ENCODE measurements at places on chromosomes 2 and 18.

DNA sequence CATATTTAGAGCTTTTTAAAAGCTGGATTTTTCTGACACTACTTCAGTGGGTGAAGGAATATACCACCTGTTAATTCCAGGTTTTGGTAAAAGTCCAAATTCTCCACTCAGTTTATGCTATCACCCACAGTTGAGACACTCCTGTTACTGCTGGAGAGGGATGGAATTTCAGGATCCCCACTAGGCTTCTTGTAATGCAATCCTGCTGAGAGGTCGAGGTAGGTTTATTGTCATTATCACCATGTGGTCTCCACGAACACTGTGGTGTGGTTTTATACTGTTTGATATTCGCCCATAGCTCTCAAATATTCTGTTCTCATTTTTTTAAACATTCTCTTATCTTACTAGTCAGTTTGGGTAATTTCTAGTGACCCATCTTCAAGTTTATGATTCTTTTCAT lies 167.9 kb downstream of the CCDC102B start:
- no peak for DNase-seq

GRCh38 chr2:163737190-163737439 lies 1.3 kb upstream of the FIGN start:
- no peak for DNase-seq

DNA sequence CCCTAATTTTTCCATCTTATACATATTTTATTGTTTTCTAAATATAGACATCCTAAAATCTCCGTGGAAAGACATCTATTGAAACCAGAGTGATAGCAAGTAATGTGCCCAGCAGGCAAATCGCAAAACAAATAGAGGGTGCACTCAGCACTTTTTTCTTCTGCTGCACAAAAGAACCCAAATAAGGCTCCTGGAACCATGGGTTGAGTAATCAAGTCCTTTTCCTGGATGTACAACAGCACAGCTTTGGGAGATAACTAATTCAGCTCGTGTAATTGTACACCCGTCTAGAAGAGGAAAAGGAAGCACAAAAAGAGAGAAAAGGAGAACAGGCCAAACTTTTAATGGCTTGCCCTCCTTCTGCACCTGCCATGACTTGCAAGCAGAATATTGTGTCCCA lies 126.9 kb upstream of the TLK1 start:
- DNase-seq: no peak

- DNase-seq: no peak
These were observed 223.7 kb downstream of the SOX11 start for GRCh38 chr2:5915881-5916310.

- DNase-seq: no peak
These were observed 121.4 kb downstream of the ZNF236 start for GRCh38 chr18:76943542-76944339.

GRCh38 chr18:75923169-75923568 lies 495.7 kb upstream of the SMIM21 start:
- DNase-seq: no peak

- no peak for DNase-seq
These were observed 17.4 kb upstream of the SMARCAL1 start for GRCh38 chr2:216394881-216395280.

- no peak for DNase-seq
These were observed 33.0 kb downstream of the ADI1 start for GRCh38 chr2:3486047-3487027.

DNA sequence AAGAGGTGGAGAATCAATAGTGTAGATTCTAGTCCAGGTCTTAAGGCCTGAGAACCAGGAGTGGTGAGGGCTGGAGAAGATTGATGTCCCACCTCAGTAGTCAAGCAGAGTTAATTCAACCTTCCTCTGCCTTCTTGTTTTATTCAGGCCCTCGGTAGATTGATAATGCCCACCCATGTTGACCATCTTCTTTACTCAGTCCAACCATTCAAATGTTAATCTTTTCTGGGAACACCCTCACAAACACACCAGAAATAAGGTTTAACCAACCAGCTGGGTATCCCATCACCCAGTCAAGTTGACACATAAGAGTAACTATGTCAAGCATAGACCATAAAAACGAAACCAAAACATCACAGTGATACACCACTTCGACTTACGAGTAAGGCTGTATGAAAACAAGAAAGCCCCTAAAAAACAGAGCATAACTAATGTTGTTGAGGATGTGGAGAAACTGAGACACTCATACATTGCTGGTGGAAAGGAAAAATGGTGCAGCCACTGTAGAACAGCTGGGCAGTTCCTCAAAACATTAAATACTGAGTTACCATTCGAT lies 57.5 kb downstream of the SLC35F5 start:
- no peak for DNase-seq

DNA sequence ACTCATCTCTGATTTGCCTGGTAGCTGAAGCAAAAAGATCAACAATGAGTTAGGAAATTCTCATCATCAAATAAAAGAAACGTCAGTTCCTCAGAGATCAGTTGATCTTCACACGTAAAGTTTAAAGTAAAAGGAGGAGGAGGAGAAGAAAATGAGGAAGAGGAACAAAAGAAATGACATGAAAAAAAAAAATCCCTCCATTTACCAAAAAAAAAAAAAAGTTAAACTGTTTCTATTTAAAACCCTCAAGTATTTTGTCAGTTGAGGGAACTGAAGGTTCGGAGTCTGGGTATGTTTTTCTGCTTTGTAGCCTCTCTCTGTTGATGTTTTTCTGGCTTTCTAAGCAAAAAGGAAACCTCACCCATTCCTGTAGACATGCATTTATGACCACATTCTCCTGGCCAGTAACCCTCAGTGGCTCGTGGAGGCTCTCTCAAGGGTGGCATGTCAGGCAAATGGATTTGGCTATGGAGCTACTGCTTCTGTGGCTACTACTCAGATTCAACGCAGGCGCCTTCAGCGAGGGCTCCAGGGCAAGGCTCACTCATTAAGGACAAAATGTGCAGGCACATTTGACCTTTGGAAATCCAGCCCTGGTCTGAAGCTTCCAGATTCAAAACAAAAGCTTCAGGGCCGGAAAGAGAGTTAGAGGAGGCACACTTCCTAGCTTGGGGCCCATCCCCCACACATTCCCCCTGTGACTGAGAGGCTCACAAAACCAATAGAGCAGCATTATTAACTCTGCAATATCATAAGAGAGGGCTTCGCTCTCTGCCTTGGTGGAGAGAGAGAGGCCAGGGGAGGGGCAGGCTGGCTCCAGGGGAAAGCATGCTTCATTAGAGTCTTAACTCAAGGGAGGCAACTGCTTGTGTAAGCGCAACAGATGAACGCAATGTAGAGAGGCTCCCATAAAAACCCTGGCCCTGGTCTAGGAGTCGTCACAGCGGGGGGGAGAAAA lies 22.3 kb downstream of the KLF7 start:
- DNase-seq: peak; percentile 65

DNA sequence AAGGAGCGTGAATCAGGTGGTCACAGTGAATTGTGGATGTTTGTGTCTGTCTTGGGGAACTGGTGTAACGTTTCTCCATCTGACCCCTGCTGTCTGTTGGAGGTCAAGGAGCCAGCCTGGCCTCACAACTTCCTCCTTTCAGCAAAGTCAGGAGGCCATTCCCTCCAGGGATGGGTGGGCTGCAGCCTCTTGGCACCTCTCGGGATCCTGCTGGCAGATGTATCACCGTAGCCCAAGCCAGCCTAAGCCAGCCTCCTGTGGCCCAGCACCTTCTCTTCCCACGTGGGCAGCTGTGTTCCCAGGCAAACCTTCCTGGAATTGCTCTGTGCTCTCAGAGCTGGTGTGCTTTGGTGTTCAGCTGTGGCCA lies 30.5 kb downstream of the HPCAL1 start:
- no peak for DNase-seq

DNA sequence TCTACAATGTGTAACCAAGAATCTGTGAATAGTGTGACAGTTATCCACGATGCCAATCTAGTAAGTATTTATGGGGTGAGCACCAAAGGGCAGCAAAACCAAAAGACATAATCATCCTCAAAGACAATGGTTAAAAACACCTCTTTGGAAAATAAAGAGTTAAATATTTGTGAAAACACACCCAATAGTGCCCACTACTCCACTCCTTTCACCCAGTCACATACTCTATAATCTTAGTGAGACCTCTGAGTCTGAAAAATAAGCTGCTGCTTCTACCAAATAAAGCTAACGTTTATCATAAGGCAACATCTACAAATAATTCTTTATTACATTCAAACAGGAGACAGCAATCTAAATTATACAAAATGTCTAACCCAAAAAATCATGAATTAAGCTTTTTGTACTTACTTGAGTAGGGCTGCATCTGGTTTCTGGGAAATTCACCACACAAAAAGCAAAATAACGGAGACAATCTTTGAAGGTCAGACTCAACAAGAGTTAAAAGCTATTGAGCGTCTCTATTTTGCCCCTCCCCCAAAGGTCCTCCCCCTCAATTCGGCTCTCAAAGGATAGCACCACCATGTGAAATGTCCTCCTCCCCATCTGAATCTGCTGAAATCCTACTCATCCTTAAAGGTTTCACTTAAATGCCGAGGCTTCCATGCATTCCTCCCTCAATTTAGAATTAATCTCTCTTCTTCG lies 2.0 kb downstream of the RAPH1 start:
- DNase-seq: peak; percentile 19

DNA sequence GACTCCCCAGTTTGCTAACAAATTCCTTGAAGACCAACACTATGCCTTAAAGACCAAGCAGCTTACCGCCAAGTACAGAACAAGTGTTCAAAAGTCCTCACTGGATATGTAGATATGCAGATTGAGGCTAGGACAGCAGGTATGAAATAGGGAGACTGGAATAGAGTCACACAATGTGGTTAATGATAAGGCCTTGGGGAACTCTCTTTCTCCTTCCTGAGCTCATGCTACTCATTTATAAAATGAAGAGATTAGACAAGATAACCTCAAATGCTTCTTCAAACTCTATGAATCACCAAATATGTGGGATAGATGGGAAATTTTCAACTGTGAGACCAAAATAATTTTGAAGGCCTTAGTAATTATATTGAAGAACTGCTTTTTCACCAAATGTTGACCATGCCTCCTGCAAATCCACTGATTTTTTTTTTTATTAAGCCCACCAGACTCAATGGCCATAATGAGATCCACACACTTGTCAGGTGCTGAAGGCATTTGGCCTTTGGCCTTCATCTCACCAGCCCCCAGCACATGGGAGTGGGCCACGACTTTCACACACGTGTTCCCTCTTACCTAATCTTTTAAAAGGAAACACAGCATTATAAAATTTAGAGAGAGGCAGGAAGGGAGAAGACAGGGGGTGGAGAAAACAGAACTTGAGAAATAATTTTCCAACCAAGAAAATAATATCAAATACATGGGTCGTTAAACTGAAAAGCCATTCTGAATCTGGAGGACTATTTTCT lies 181.5 kb downstream of the EN1 start:
- DNase-seq: no peak

DNA sequence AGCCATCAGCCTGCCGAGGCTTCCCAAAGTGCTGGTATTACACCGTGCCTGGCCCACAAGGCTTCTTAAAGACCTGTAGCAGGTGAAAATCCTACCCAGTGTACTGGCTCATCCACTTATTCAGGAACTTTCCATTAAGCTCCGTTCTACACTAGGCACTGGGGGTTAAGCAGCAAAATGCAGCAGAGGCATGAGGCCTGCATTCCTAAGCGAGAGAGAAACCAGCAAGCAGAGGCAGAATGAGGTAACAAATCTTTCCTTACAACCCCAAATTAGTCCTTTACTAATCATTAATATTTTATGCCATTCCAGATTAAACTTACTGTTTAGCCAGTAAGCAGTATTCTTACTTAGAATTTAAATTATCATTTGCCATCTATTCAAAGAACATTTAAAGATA lies 32.8 kb downstream of the UXS1 start:
- no peak for DNase-seq

- DNase-seq: no peak
These were observed 50.3 kb upstream of the RGPD4 start for GRCh38 chr2:107776362-107776761.

GRCh38 chr2:174815526-174815925 lies 51.3 kb upstream of the CHRNA1 start:
- no peak for DNase-seq

GRCh38 chr2:148971547-148971946 lies 67.0 kb upstream of the LYPD6B start:
- no peak for DNase-seq

DNA sequence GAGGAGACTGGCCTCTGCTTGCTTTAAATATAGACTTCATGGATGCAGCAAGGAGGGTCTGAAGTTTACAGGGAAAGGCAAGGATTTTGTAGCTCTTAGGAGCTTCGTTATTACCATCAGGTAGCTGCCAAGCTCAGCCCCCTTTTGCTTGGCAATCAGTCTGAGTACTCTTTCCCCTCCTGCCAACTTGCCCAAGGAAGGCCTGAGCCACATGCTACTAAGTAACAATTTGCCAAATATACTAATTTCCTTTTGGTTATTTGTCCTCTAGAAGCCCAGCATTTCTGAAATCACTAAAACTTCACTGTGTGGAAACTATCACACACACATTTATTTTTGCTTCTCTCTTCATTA lies 85.5 kb upstream of the ITPRID2 start:
- no peak for DNase-seq

GRCh38 chr18:79620576-79621165 lies 58.9 kb upstream of the CTDP1 start:
- no peak for DNase-seq

Measured in midbrain (tissue), 1 donor.